ENCODE measurements at places on chromosomes 3 and 15.

DNA sequence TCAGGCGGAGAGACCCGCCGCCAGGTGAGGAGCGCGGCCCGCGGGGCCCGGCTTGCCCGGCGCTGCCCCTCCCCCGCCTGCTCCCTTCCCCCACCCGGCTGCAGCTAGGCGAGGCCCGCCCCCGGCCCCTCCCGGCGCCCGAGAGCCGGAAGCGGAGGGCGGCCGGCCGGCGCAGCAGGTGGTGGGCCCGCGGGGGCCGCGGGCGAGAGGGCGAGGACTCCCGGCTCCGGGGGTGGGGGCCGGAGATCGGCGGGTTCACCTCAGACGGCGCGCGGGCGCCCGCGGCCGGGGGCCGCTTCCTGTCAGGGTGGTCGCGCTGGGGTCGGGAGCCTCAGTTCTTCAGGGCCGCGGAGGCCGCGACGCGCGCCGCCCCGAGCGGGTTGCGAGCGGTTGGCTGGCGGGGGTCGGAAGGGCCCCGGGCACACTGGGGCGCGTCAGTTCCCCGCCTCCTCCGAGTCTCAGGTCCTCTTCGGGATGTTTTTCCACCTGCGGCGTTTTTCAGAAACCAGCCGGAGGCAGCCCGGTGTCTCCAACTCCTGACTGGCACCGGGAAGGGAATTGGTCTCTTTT, 395 bp downstream of the ZFAND6 start:
- no peak for DNase-seq

DNA sequence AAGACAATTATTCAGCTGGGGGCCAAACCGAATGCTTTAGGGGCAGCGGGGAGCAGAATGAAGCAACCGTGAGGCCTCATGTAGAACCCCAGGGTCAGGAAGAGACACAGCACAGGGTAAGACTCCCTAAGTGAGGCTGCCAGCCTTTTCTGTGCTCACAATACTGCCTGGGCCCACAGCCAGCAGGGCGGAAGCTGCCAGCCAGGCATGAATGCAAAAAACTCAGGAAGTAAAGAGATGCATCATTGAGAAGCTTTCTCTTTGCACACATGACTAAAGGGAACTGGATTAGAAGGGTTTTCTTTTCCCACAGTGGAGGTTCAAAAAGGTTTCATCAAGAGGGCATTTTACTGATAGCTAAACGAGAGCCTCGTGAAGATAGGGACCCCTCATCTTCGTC, 33.3 kb downstream of the CA12 start:
- no peak for DNase-seq

- DNase-seq = no peak
Measured at GRCh38 chr15:90564051-90564450, 34.3 kb downstream of the CRTC3 start.

- DNase-seq = no peak
Measured at GRCh38 chr15:97174886-97175540, 785.5 kb upstream of the ARRDC4 start.

DNA sequence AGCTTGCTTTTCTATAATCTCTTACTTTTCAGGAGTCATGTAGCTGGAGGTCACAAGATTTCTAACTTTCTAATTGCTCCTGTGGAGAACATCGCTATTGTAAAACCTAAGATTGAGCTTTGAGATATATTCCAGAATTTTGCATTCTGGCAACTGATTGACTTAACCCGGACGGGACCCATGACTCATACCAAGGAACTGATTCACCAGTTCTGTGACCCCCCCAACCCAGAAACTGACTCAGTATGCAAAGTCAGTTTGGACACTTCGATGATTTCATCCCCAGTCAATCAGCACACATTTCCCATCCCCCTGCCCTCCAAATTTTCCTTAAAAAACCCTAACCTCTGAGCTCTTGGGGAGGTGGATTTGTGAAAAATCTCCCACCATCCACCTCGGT, 396.5 kb upstream of the GBE1 start:
- DNase-seq = no peak

GRCh38 chr3:186772701-186773417, 10.5 kb upstream of the EIF4A2 start:
- peak; percentile 43 for DNase-seq

GRCh38 chr3:156433138-156433537, 121.8 kb downstream of the SSR3 start:
- DNase-seq = no peak

DNA sequence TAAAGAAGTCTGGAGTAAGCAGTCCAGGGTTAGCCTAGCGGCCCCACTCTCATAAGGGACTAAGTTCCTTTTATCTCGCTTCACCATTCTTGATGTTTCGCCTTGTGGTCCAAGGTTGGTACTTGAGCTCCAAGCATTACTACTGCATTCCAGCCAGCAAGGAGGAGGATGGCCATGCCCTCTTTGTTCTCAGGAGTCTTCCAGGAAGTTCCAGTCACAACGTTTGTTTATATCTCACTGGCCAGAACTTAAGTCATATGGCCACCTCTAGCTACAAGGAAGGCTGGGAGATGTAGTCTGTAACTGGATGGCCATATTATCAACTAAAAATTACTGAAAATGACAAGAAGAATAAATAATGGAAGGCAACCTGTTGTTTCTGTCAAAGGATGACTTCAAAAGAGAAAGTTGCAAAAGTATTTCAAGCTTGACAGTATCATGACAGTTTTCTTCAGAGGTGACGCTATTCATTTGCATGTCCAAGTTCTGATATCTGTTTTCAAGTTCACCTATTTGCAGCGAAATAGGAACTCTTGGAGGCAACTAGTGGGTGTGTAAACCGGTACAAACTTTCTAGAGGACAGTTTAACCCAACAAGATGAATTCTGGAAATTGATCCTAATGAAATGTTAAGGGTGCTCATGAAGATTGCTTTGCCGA, 118.6 kb downstream of the PGPEP1L start:
- DNase-seq = no peak

GRCh38 chr15:91849749-91850161, 3.8 kb upstream of the SLCO3A1 start:
- peak; percentile 42 for DNase-seq

DNA sequence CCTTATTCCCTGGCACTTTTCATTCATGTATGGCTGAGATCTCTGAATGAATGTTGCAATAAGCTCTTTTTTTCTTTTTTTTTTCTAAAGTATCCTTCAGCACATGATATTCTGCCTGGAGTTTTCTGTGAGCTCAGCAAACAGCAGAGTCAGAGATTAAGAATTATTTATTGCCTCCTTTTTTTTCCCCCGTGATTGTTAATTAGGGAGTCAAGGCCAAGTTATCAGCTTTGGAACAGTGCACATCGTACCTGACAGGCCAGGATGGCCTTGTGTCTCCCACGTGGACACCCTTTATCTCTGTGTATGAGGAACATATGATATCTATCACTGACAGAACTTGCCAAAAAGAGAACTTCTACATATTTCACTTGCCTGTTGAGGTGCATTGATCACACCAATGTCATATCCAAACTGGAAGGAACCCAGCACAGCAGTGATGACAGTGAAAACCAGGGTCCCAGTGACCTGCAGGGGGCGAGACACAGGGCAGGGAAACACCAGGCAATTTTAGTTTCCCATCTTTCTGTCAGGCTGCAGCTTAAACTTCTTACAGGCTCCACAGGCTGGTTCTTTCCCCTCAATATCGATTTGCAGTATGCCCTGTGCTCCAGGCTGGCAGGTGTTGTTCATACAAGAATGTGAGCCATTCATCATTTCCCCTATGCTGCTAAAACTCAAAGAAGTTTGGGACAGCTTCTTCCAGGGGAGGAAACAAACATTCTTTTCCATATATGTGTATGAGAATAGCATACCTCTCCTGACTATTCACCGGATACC, 8.2 kb downstream of the SLC2A2 start:
- no peak for DNase-seq

GRCh38 chr3:62169906-62170660, 203.3 kb downstream of the FEZF2 start:
- DNase-seq = no peak

DNA sequence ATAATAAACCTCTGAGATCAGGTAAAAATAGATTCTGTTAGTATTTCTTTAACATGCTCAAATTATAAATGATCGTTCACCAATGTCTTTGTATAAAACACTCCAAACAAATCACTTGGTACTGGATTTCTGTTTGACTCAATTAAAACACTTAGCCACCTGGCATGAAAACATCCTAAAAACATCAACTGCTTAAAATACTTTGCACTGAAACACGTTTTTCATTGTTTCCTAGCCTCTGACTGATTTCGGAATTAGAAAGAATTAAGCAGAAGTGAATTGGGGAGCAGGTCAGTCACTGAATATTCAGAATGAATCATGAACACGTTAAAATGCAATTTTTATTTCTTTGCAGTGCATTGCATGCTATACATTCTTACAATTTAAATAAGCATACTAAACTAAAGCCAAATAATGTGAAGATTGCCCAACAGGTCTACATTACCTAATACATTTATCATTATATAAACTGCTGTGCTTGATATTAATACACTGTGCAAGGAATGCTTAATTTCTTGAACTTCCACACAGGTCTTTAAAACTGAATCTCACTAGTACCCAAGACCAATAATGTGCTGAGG, 1.6 kb downstream of the THRB start:
- DNase-seq = no peak

- no peak for DNase-seq
Measured at GRCh38 chr3:41158947-41159346, 40.4 kb upstream of the CTNNB1 start.

DNA sequence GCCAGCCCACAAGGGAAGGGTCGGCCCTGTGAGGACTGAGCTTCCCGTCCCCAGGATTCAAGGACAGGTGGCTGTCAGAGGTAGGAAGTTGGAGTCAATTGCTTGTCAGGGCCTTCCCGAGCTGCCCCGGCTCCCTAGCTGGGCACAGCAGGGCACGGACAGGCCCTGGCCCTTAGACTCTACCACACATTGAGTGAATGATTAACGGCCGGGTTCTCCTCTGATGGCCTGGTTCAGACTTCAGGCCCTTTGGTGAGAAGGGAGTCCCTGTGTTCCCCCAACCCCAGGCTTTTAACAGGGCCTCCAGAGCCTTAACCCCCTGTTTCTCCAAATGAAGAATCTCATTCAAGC, 16.4 kb upstream of the FGD5 start:
- DNase-seq = no peak

DNA sequence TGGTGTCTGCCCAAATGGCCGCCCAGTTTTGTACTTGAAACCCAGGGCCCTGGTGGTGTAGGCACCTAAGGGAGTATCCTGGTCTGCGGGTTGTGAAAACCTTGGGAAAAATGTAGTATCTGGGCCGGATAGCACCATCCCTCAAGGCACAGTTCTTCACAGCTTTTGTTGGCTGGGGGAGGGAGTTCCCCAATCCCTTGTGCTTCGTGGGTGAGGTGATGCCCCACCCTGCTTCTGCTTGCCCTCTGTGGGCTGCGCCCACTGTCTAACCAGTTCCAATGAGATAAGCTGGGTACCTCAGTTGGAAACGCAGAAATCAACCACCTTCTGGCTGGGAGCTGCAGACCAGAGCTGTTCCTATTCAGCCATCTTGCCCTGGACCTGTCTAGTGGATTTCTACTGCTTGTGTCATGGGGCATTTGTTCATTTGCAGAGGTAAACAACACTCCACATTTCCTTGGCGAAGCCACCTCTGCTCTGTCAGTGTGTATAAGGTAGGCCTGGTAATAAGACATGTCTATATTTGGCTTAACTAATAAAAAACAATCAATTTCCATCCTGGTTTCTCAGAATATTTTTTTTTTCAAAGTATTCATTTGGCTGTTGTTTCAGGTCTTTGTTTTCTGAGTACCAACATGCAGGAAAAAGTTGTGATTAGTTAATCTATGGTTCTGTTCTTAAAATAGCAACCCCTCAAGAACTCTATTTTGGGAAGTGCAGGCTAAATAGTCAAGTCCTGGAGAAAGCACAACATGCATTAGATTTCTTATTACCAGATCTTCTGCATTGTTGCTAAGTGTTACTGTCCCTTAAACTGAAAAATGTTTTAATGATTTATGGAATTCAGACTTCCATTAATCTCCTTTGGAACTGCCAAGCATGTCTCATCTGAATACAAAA, 304.3 kb downstream of the ZIC1 start:
- no peak for DNase-seq

GRCh38 chr15:27646531-27646930, 452.6 kb downstream of the OCA2 start:
- DNase-seq = no peak

DNA sequence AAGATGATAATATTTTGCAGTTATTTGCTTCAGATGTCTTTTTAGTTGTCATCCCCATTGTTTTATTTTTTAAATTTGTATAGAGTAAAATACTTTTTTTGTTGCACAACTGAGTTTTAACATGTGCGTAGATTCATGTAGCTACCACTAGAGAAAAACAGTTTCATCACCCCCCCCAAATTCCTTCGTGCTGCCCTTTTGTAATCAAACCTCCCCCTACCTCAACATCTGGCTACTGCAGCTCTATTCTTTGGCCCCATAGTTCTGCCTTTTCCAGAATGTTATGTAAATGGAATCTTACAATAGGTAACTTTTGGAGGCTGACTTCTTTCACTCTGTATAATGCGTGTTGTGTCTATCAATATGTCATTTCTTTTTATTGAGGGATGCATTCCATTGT, 232.0 kb upstream of the RASGRP1 start:
- no peak for DNase-seq

GRCh38 chr3:15977598-15978232, 179.9 kb upstream of the ANKRD28 start:
- no peak for DNase-seq

GRCh38 chr3:67819447-67819846, 165.0 kb upstream of the SUCLG2 start:
- DNase-seq = no peak

DNA sequence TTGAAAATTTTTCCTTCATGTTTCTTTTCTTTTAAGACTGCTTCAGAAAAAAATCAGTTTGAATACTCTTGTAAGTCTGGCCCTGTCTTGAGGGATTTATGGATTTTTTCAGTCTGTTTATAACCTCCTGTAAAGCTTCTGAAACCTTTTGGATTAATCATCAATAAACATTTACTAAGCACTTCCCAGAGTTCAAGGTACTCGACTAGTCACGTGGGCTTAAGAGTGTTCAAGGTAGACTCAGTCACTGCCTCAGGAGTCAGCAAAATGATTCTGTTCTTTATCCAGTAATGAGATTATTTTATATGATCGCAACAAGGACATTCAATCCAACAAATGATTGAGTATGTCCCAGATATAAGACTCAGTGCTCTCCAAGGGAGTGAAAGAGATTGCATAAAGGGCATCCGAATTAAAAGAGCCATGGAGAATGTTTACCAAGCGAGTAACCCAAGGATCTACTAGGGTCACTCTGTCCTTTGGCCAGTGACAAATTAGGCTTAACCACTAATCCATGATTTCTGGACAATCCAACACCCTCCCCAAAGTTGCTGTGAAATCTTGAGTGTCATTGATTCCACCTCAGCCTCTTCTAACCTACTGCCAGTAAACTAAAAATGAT, 726.6 kb upstream of the NAALADL2 start:
- DNase-seq = no peak

- no peak for DNase-seq
Measured at GRCh38 chr3:172816968-172817367, 66.4 kb downstream of the ECT2 start.

- DNase-seq = no peak
Measured at GRCh38 chr3:197006860-197007259, 22.8 kb downstream of the MELTF start.

All from stimulated activated naive CD4-positive, alpha-beta T cell (primary cell).